GF-D8 (cell line): ENCODE measurements at places on chromosomes 2 and 18.

DNA sequence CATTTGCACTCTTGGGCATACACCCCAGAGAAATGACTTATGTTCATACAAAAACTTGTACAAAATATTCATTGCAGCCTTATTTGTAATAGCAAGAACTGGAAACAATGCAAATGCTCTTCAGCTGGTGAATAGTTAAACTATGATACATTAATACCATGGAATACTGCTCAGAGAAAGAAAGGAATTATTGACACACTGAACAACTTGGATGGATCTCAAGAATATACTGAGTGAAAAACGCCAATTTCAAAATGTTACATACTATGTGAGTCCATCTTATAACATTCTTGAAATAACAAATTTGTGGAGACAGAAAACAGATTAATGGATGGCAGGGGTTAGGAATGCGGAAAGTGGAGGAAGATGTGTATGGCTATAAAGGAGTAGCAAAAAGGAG lies 17.2 kb downstream of the LNPK start:
- no peak for DNase-seq

DNA sequence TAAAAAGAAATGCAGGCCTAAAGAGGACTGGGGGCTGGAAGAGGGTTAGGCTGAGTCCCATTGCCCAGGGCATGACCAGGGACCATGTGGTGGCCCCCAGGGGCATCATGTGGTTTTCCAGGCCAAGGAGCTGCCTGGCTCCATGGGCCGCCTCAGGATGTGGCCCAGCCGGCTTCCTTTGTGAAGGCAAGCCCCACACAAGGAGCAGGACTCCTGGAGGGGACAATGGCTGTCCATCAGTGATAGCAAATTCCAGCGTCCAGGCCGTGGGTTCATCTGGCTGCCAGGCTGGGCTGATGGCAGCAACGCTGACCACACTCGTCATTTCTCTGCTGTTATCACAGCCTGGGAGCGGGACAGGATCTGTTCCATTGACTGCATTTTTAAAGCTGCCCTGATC lies 82.5 kb downstream of the GBX2 start:
- DNase-seq, result no peak

- DNase-seq, result no peak
Observed at GRCh38 chr2:67459761-67460160, 62.6 kb downstream of the ETAA1 start.

- DNase-seq, result no peak
Observed at GRCh38 chr2:129934044-129934822, 45.2 kb upstream of the RAB6C start.

- no peak for DNase-seq
Observed at GRCh38 chr2:15729709-15730544, 138.3 kb downstream of the DDX1 start.

- DNase-seq, result no peak
Observed at GRCh38 chr2:204039298-204039838, 102.8 kb downstream of the ICOS start.

- DNase-seq, result no peak
Observed at GRCh38 chr2:232085164-232085563, 123.7 kb downstream of the DIS3L2 start.

DNA sequence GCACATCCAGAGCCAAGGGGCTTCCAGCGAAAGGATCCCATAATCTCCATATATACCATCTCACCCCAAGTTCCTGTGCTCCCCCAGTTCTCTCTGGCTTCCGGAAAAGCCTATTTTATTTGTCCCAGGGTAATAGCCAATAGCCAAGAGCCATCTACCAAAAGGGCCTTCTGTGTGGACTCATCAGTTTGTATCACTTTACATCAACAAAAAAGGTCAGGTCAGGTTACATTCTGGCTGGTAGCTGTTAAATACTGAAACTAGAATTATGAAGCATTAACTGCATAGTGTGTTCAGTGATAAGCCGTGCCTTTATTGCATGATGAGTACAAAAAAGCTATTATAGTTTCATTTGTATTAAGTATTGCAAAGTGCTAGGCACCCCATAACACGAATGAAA lies 223.7 kb downstream of the IRS1 start:
- DNase-seq, result no peak

- DNase-seq, result no peak
Observed at GRCh38 chr2:224363281-224363680, 38.6 kb downstream of the FAM124B start.

DNA sequence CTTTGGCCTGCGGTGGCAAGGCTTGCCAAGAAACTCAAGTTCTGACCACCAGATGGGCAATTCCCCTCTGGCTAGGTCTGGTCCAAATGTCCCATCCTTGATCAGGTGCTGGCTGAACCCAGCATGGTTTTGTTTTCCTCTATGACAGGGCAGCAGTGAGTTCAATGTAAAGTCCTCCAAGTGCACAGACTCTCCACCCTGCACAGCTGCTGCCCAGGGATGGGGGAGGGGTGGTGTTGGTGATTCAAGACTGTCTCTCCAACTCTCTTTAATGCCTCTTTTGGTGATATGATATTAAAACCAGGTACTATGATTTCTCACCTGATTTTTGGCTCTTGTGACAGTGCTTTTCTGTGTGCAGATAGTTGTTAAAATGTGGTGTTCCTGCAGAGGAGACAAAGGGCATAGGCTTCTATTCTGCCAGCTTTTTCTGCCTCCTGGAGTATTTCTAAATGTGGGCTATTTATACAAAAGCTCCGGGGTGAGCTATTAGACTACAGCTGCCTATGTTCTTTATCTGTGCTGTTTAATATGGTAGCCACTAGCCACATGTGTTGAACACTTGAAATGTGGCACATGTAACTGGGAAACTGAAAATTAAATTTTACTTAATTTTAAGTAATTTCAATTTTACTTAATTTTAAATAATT lies 64.0 kb upstream of the STK39 start:
- DNase-seq, result no peak

DNA sequence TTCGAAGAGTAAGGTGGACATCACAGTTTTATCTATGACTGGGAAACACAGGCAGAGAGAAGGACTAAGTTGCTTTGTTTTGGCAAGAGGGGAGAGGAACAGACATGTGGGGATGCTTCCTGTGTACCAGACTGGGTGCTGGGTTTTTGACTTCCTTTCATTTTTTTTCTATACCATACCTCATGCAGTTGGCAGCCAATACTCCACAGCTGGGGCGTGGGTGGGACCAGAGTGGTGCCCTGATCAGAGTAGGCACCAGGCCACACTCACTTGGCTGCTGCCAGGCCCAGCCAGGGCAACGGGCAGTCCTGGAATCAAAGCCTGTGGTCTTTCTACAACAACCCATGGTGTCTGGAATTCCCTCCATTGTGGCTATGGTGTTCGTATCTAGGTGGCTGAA lies 45.2 kb downstream of the SH3RF3 start:
- DNase-seq, result no peak

- no peak for DNase-seq
Observed at GRCh38 chr18:52667463-52668065, 327.6 kb downstream of the DCC start.

- DNase-seq, result no peak
Observed at GRCh38 chr2:29920130-29920577, 1.2 kb downstream of the ALK start.

- DNase-seq, result no peak
Observed at GRCh38 chr2:86383844-86384243, 46.4 kb upstream of the REEP1 start.

GRCh38 chr2:234493796-234494195 lies 3.1 kb downstream of the ARL4C start:
- DNase-seq, result no peak

GRCh38 chr2:7919510-7919909 lies 762.3 kb upstream of the ID2 start:
- DNase-seq, result no peak

GRCh38 chr2:26144031-26144430 lies 28.9 kb upstream of the GAREM2 start:
- DNase-seq, result peak; percentile 65

DNA sequence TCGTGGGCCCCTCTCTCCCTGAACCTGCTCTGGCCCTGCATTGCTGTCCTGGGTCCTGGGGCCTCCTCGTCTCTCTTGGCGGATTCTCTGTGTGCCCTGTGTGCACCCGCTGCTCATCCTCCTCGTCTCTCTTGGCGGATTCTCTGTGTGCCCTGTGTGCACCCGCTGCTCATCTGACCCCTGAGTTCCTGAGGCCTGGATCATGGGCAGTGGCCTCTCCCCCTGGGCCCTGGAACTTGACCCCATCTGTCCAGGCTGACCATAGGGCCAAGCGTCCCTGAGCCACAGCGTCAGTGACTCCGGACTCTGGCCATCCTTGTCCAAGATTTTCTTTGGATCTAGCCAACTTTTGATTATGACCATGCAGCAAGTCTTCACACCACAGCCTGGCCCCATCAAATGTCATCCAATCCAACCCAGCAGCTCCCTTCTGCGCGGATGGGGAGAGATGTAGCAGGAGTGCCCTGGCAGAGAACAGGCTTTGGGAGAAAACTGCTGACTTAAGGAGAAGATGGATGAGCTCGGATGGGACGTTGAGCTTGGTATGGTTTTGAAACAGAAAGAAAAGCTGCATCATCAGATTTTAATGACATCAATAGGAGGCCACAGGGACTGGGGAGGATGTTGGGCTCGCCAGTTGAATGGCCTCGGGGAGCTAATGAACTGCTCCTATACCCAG lies 455.1 kb upstream of the HS6ST1 start:
- no peak for DNase-seq

- no peak for DNase-seq
Observed at GRCh38 chr18:34795070-34795732, 85.1 kb downstream of the DTNA start.

- no peak for DNase-seq
Observed at GRCh38 chr2:7887441-7887840, 794.4 kb upstream of the ID2 start.

DNA sequence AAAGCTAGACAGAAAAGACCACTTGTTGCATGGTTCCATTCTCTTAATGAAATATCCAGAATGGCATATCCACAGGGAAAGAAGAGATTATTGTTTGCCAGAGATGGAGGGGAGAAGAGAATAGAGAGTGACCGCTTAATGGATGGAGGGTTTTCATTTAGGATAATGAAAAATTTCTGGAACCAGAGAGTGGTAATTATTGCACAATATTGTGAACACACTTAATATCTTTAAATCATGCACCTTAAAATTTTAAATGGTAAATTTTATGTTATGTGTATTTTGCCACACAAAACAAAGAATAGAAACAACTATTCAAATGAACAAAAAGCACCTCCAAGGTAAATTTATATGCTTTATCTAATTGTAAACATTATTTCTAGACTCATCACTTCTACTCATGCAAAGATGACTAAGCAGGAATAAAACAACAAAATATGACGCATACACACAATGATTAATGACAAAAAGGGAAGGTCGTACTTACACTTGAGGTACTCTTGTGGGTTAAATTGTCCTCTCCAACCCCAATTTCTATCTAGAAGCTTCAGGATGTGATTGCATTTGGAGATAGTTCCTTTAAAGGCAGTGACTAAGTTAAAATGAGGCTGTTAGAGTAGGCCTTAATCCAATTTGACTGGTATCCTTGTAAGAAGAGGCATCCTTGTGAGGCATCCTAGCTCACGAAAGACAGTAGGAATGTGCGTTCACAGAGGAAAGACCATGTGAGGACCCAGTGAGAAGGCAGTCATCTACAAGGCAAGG lies 18.7 kb upstream of the DHRS9 start:
- DNase-seq, result no peak
